Psoas muscle (tissue), 8 donors: ENCODE measurements at places on chromosomes 1 and 21. TPM values are rescaled to one million over a fixed set of nuclear protein-coding genes. Genes with fewer than 3 reads are reported as not detected.

GRCh38 chr21:45136927-45137611, 62.7 kb downstream of the ADARB1 start:
- peak; percentile 87 for DNase-seq
- H3K36me3 ChIP-seq: no peaks in the 10 kb centered on the region
- peak overlapping the region; percentile 71 for H3K27ac ChIP-seq
- peaks cover 45% of the 10 kb centered on the region for H3K4me1 ChIP-seq
- no peaks in the 10 kb centered on the region for H3K27me3 ChIP-seq

DNA sequence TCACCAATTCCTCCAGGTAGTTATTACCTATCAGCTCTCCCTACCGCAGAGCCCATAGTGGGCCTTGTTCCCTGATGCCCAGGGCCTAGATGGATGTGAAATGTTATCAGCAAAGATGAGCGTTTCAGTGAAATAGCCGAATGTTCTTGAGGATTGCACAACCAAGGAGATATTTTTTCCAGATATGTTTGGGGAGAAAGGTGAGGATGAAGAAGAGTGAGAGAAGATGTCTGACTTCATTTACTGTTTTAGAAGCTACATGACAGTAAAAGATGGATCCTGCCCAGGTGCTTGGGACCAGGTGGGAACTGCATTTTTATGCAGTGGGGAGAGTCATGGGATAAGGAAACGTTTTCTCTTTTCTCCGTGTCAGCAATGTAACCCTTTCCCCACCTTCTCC, 231.7 kb upstream of the C1orf174 start:
- H3K4me1 ChIP-seq: no peaks in the 10 kb centered on the region
- H3K4me3 ChIP-seq: no peak overlapping the region
- H3K27me3 ChIP-seq: no peaks in the 10 kb centered on the region
- no peak for DNase-seq

GRCh38 chr1:15107058-15107687, 46.4 kb upstream of the TMEM51 start:
- no peak for DNase-seq
- H3K27me3 ChIP-seq: peaks cover 4% of the 10 kb centered on the region
- no peaks in the 10 kb centered on the region for H3K4me1 ChIP-seq
- no peak overlapping the region for H3K27ac ChIP-seq
- no peak overlapping the region for H3K4me3 ChIP-seq

GRCh38 chr1:28115267-28115666, 26.9 kb upstream of the EYA3 start:
- no peaks in the 10 kb centered on the region for H3K27me3 ChIP-seq
- DNase-seq: no peak
- H3K4me1 ChIP-seq: no peaks in the 10 kb centered on the region

GRCh38 chr1:183633676-183634343, 1.8 kb downstream of the ARPC5 start:
- H3K4me1 ChIP-seq: peaks cover 35% of the 10 kb centered on the region
- H3K36me3 ChIP-seq: peaks cover 37% of the 10 kb centered on the region
- H3K27ac ChIP-seq: peak overlapping the region; percentile 87
- DNase-seq: no peak
- no peaks in the 10 kb centered on the region for H3K27me3 ChIP-seq
- H3K4me3 ChIP-seq: peak overlapping the region; percentile 90

DNA sequence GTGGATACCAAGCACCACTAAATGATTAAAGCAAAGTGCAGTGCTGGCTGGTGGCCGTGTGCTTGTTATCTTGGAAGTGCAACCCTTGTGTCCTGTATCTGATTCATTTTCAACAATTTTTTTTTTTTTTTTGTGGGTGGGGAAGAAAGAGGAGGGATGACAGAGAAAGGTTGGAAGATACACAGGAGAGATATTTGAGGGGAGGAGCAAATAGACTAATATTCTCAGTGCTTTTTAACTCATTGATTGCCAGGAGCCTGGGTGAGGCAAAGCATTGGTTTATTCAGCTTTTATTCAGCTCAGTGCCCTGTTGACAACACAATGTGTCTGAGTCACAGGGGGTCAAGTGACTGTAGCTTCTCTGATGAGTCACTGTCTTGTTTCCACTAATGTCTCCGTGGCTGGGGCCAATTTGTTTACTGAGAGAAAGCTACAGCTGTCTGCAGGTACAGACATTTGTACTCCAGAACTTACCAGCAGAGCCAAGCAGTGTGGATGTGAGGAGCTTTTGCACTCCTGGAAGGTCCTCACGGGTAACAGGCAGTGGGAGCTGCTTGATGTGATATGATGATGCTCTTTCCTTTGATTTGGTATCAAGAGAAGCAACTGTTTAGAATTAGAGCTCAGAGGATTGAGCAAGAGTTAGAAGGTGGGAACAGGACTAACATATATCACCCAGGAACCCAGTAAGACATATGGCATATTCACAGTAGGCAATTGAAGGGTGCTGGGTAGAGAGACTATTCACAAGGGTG, 23.6 kb upstream of the DNM3 start:
- no peak overlapping the region for H3K4me3 ChIP-seq
- no peaks in the 10 kb centered on the region for H3K27me3 ChIP-seq
- no peaks in the 10 kb centered on the region for H3K36me3 ChIP-seq
- H3K27ac ChIP-seq: peak overlapping the region; percentile 69
- DNase-seq: no peak

DNA sequence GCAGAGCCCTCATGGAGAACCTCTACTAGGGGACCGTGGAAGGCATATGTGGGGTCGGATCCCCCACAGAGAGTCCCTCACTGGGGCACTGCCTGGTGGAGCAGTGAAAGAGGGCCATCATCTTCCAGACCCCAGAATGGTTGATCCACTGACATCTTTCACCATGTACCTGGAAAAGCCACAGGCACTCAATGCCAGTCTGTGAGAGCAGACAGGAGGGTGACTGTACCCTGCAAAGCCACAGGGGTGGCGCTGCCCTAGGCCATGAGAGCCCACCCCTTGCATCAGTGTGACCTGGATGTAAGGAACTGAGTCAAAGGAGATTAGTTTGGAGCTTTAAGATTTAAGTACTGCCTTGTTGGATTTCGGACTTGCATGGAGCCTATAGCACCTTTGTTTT, 1276.7 kb upstream of the PRMT6 start:
- H3K4me3 ChIP-seq: no peak overlapping the region
- no peaks in the 10 kb centered on the region for H3K27me3 ChIP-seq
- no peak for DNase-seq
- H3K27ac ChIP-seq: no peak overlapping the region
- no peaks in the 10 kb centered on the region for H3K36me3 ChIP-seq
- no peaks in the 10 kb centered on the region for H3K4me1 ChIP-seq

GJA4 gene
- 12.7 TPM for total RNA-seq

- no peaks in the 10 kb centered on the region for H3K4me1 ChIP-seq
- H3K4me3 ChIP-seq: no peak overlapping the region
- H3K36me3 ChIP-seq: peaks cover under 1% of the 10 kb centered on the region
- no peak for DNase-seq
- H3K27ac ChIP-seq: no peak overlapping the region
These were observed 7.4 kb downstream of the SLC16A4 start for GRCh38 chr1:110383251-110383990.

EIF3I gene
- total RNA-seq: 182 TPM

- no peak overlapping the region for H3K4me3 ChIP-seq
- peaks cover 19% of the 10 kb centered on the region for H3K4me1 ChIP-seq
- H3K36me3 ChIP-seq: no peaks in the 10 kb centered on the region
- no peak overlapping the region for H3K27ac ChIP-seq
These were observed 337.9 kb downstream of the TBX15 start for GRCh38 chr1:118650107-118650807.

MRAP gene
- total RNA-seq: 0.23 TPM

GRCh38 chr1:221765527-221765926, 23.6 kb upstream of the DUSP10 start:
- no peak for DNase-seq
- H3K4me1 ChIP-seq: no peaks in the 10 kb centered on the region
- no peaks in the 10 kb centered on the region for H3K36me3 ChIP-seq
- H3K27ac ChIP-seq: no peak overlapping the region

DNA sequence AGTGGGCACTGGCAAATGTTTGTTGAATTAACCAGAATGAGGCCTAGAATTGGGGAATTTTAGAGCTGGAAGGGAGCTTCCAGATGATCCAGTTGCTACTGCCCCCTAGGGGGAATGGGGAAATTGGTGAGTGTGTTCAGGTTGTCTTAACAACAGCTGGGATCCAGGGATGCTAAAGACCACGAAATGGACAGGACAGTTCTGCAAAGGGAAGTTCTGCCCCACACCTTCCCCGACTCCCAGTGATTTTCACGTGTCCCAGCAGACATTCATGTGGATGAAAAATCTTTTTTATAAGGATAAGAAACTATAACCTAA, 33.9 kb downstream of the TRIM62 start:
- H3K4me1 ChIP-seq: no peaks in the 10 kb centered on the region
- DNase-seq: no peak
- H3K27ac ChIP-seq: no peak overlapping the region
- H3K36me3 ChIP-seq: peaks cover 41% of the 10 kb centered on the region

DNA sequence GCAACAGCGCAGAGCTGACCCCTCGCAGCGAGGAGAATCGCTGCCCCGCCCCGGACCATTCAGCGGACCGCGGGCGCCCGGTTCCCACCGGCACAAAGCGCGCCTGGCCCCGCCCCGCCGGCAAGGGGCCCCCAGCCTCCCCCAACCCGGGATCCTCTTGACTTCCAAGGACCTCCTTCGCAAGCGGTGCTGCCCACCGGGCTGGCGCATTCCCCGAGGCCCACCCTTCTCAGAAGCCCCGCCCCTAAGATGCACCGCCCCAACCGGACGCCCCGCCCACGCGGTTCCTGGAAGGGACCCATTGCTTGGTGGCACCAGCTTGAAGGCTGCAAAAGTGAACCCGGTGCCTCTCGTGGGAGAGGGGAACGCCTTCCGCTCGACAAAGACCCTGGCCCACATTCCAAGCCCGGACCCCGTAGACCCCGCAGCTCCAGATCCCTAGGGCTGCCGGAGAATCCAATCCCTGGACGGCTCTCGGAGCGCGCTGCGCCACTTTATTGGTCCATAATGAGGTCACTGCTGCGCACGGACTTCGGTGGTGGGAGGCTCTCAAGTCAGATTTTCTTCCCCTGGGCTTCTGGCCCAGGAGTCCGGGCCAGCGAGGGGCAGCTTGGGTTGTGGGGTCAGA, 2.0 kb downstream of the HES3 start:
- no peaks in the 10 kb centered on the region for H3K36me3 ChIP-seq
- H3K4me1 ChIP-seq: peaks cover 5% of the 10 kb centered on the region
- no peak overlapping the region for H3K4me3 ChIP-seq
- H3K27ac ChIP-seq: no peak overlapping the region

- H3K27me3 ChIP-seq: no peaks in the 10 kb centered on the region
- no peak overlapping the region for H3K4me3 ChIP-seq
- H3K36me3 ChIP-seq: peaks cover 8% of the 10 kb centered on the region
- DNase-seq: no peak
These were observed 25.2 kb downstream of the CHD1L start for GRCh38 chr1:147267711-147268110.

DNA sequence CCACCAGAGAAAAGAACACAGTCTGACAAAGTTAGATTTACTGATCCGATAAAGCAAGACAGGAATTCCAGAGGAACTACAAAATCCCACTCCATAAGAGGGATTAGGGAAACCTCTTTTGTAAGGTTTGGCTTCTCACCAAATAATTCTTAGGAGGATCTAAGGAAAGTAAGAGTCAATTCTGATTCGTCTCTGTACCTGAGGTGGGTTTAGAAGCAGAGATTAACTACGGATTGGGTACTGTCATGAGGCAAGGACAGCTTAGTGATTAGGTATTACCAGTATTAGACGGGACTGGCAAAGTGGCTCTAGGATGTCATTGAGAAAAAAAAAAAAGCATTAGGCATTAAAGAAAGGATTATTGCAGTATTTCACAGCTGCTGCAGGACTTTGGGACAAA, 371.7 kb upstream of the BRINP3 start:
- no peaks in the 10 kb centered on the region for H3K27me3 ChIP-seq
- no peak overlapping the region for H3K4me3 ChIP-seq
- no peaks in the 10 kb centered on the region for H3K36me3 ChIP-seq
- no peaks in the 10 kb centered on the region for H3K4me1 ChIP-seq

OR2L3 gene
- not detected for total RNA-seq
